Activated T-helper 17 cell treated with anti-CD3 and anti-CD28 coated beads, Interleukin-2, amount 50 U/mL, for 72 hours (primary cell): ENCODE measurements at places on chromosomes 3 and 15.

- ATAC-seq: no peak
Measured at GRCh38 chr3:118479376-118479775, 555.3 kb downstream of the IGSF11 start.

DNA sequence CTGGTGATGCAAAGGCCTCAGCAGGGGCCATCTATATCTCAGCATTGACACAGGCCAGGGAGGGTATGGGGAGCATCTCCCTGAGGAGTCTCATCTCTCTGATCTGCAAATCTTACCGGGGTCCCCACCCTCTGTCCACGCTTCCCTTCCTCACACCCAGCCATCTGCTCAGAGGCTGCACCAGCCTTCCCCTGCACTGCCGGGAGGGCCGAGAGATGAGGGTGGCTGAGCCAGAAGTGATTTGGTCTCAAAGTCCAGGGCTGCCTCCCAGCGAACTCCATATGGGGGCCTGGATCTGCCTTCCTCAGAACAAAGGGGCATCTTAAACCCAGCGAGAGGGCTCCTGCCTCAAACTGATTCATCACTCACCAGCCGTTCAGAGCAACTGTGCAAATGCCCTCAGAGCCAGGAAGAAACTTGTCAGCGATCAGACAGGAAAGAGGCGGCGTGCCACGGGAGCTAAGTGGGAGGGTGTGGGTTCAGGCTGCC, 4.6 kb downstream of the IGDCC3 start:
- ATAC-seq: no peak

- ATAC-seq: no peak
Measured at GRCh38 chr3:157581371-157581770, 78.2 kb upstream of the VEPH1 start.

- ATAC-seq: no peak
Measured at GRCh38 chr15:26945046-26945445, 25.9 kb upstream of the GABRG3 start.
